ENCODE measurements at places on chromosomes 12 and 14. TPM values are rescaled to one million over a fixed set of nuclear protein-coding genes. Genes with fewer than 3 reads are reported as not detected.

Gene LRTM2
- not detected for total RNA-seq

Gene PLBD1
- total RNA-seq, result 24.8 TPM

Gene UBR7
- 18.0 TPM for total RNA-seq

Gene CGRRF1
- 18.7 TPM for total RNA-seq

Gene COX8C
- total RNA-seq, result not detected

Gene FOXA1
- not detected for total RNA-seq

GRCh38 chr14:93212432-93212831 lies 5.4 kb downstream of the UBR7 start:
- no peak for DNase-seq

DNA sequence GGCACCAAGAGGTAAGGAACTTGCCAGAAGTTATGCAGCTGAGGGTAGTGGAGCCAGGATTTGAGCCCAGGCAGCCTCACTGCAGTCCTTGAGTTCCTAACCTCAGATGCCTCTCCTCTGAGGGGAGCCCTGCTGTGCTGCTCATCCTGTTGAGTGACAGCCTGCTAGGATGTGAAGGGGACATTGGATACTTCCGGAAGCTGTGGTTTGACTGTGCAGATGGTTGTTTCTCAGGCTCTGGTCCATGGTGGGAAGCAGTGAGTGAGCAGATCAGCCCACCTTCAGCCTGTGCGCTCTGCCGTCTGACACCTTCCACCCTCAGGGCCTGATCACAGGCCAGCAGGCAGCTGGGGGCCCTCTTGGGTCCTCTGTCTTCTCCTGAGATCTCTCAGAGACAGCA lies 253.2 kb downstream of the CACNA1C start:
- DNase-seq, result no peak

GRCh38 chr12:108048686-108049085 lies 80.4 kb upstream of the WSCD2 start:
- DNase-seq, result no peak

- peak; percentile 81 for DNase-seq
Observed at GRCh38 chr12:110693731-110694130, 4.8 kb upstream of the HVCN1 start.

- DNase-seq, result no peak
Observed at GRCh38 chr14:52332269-52332668, 18.2 kb downstream of the PTGER2 start.

GRCh38 chr12:68367903-68368302 lies 35.7 kb upstream of the MDM1 start:
- DNase-seq, result no peak

- no peak for DNase-seq
Observed at GRCh38 chr12:28958553-28959195, 190.4 kb upstream of the FAR2 start.
